ENCODE measurements at places on chromosomes 1 and 21.

- DNase-seq: no peak
Observed at GRCh38 chr1:230849451-230850224, 18.7 kb downstream of the C1orf198 start.

- no peak for DNase-seq
Observed at GRCh38 chr1:100699744-100700143, 19.8 kb upstream of the VCAM1 start.

DNA sequence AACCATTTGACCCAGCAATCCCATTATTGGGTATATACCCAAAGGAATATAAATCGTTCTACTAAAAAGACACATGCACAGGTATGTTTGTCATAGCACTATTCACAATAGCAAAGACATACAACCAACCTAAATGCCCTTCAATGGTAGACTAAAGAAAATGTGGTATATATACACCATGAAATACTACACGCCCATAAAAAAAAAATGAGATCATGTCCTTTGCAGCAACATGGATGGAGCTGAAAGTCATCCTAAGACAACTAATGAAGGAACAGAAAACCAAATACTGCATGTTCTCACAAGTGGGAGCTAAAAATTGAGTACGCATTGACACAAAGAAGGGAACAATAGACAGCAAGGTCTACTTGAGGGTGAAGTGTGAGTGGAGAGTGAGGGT is 72.0 kb downstream of the EIF4G3 start:
- DNase-seq: no peak

GRCh38 chr1:24199291-24199900 is 12.3 kb upstream of the IFNLR1 start:
- no peak for DNase-seq

DNA sequence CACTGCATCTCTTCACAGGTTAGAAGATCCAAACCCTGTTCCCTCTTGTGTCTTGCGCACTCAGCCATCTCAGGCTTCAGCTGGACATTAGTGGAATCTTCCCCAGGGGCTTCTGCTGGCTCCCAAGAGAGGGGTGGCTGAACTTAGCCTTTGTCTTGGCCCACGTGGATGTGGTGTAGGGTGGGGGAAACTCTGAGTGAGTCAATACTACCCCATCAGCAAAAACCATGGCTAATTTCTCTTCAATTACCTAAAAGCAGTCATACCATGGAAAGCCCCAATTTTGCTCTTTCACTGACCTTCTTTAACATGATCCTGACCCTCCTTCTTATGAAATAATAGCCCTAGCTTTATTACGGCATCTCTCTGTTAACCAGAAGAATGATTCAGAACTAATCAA is 72.5 kb upstream of the RAB3GAP2 start:
- no peak for DNase-seq

- DNase-seq: no peak
Observed at GRCh38 chr1:25624156-25624555, 7.6 kb downstream of the MAN1C1 start.

DNA sequence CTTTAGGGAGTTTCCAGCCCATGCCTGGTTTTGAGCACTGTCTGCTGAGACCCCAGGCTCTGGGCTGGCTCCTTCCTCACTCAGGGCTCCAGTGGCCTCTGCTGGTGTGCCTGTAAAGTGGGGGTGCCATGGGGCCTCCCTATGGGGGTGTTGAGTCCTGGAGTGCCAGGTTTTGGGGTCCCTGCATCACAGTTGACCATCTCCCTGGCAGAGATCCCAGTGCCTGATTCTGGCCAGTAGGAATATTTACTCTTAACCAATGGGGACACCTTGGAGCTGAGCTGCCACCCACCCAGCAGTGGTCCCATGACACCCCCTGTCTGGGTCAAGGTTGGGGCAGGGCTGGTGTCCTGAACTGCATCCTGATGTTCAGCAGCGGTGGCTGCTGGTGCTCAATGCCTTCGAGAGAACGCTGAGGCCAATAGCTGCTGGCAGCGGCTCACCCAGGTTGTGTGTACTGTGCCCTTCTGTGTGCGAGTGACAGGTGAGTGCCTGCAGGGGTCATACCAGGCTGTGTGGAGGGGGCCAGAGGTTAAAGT is 9.6 kb upstream of the ZNF669 start:
- no peak for DNase-seq

- no peak for DNase-seq
Observed at GRCh38 chr1:52364235-52364839, 1.7 kb downstream of the CC2D1B start.

- DNase-seq: no peak
Observed at GRCh38 chr1:161902182-161902581, 121.5 kb downstream of the OLFML2B start.

DNA sequence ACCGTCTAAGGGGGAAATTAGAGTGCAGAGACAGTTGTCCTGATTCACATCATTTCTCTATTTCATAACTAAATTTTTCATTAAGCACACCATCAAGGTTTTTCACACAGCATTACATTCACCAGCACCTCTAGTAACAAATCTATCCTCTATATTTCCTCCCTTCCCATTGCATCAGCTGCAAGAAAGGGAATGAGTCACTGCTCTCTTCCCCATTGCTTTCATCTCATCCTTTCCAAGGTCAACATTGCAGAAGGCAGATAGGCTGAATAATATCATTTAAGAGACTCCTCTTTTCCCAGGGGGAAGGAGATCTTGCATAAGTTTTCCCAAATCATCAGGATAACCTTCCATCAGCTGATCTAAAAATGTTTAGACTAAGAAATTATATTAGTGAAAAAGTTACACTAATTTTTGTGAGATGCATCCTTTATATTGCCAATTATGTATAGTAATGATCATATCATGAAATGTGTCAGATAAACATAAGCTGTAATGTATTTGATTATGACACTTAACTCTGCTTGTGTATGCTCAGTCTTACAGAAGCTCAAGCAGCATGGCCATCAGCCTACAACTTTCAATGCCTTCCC is 4.3 kb downstream of the INTS7 start:
- no peak for DNase-seq

DNA sequence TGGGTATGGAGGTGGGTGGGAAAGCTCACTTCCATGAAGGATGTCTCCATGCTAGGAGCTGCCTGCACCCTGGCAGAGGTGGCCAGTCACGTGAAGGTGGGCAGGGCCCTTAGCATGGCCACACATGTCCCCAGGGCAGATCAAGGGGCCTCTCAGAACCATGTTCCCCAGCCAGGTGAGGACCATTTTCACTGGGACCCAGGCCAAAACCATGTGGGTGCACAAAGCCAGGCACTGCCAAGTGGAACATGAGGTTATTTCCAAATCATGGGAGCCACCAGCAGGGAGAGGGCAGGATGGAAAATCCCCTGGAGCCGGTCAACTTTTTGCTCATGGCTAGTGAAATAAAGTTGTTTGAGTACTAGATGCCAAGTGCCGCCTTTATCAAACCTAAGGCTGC is 9.7 kb downstream of the ZNF692 start:
- no peak for DNase-seq

DNA sequence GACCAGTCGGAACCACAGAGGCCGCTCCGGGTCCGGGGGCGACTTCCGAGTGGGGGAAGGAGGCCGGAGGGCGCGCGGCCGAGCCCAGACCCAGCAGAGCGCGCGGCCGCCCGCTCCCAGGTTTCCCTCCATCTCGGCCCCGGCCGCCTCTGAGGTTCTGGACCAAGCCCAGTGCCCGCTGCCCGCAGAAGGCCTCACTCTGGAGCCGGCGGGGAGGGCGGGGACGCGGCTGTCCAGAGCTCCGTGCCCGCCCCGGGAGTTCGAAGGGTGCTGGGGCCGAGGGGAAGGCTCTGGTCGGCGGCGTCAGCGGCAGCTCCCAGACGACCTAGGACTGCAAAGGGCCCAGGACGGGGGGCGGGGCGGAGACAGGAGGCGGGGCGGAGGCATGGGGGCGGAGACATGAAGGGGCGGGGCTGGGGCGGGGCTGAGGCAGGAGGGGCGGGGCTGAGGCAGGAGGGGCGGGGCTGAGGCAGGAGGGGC is 48.0 kb upstream of the SLC19A1 start:
- no peak for DNase-seq

DNA sequence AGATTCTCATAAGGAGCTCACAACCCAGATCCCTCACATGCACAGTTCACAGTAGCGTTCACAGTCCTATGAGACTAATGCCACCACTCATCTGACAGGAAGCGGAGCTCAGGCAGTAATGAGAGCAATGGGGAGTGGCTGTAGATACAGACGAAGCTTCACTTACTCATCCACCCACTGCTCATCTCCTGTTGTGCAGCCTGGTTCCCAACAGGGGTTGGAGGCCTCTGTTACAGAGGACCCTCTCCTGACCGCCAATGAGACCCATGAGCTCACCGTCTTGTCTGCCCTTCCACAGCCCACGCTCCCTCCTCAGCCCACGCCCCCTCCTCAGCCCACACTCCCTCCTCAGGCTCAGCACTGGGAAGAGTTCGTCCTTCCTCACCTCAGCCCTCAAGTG is 39.6 kb downstream of the RSPH1 start:
- DNase-seq: no peak

- DNase-seq: no peak
Observed at GRCh38 chr1:160911925-160912324, 26.9 kb upstream of the ITLN1 start.

- no peak for DNase-seq
Observed at GRCh38 chr1:101873672-101874071, 123.1 kb downstream of the OLFM3 start.

- no peak for DNase-seq
Observed at GRCh38 chr1:11357276-11357675, 84.3 kb downstream of the UBIAD1 start.

- DNase-seq: no peak
Observed at GRCh38 chr1:243970077-243970476, 81.0 kb upstream of the ZBTB18 start.

GRCh38 chr21:45618287-45618686 is 25.2 kb upstream of the PCBP3 start:
- DNase-seq: no peak

DNA sequence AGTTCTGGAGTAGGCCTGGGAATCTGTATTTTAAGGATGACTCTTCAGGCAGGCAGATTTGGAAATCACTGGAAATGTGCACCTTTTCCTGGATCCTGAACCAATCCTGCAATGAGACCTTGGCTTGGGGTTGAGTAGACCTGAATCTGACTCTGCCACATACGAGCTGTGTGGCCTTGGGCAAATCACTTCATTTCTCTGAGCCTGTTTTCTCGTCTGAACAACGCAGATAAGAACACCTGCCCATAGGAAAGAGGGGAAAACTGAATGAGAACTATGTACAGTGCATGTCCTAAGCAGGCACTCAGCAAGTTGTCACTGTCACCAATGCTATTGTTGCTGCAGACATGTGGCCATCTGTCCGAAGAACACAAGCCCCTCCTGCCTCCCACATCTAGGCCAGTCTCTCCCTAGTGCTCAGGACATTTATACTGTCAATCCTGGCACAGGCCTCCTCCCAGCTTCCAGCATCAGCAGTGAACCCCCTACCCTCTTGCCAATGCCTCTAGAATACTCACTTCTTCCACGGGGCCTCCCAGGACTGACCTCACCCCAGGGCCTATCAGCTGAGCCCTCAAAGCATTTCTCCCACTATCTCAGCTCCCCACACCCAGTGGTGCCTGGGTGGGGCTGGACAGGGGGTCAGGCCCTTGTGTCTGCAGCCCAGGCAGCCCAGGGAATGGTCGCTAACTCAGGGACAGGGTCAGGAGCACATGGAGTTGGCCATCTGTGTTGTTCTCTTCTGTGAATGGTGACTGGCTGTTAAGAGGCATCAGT is 88.8 kb upstream of the ZBTB40 start:
- DNase-seq: no peak

GRCh38 chr1:13830170-13830569 is 130.2 kb downstream of the PRDM2 start:
- no peak for DNase-seq

- no peak for DNase-seq
Observed at GRCh38 chr1:3603571-3604467, 7.5 kb downstream of the MEGF6 start.

DNA sequence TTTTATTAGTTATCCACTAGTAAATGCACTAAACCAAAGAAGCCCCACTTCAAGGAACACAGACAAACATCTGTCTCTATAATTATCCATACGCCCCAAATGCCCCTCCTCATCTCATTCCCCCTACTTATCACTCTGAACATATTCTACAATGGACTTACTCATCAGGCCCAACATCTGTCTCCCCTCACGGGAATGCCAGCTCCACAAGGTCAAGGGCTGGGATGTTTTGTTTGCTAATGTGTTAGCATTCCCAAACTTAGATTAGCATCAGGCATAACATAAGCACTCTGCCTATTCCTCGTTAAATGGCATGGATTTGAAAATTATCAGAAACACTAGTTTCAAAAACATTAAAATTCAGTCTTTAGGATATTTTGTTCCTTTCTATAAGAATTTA is 279.5 kb downstream of the DSCAM start:
- no peak for DNase-seq

GRCh38 chr1:54289712-54290233 is 89.8 kb downstream of the MRPL37 start:
- DNase-seq: no peak

GRCh38 chr1:30452170-30452569 is 271.2 kb downstream of the MATN1 start:
- no peak for DNase-seq

DNA sequence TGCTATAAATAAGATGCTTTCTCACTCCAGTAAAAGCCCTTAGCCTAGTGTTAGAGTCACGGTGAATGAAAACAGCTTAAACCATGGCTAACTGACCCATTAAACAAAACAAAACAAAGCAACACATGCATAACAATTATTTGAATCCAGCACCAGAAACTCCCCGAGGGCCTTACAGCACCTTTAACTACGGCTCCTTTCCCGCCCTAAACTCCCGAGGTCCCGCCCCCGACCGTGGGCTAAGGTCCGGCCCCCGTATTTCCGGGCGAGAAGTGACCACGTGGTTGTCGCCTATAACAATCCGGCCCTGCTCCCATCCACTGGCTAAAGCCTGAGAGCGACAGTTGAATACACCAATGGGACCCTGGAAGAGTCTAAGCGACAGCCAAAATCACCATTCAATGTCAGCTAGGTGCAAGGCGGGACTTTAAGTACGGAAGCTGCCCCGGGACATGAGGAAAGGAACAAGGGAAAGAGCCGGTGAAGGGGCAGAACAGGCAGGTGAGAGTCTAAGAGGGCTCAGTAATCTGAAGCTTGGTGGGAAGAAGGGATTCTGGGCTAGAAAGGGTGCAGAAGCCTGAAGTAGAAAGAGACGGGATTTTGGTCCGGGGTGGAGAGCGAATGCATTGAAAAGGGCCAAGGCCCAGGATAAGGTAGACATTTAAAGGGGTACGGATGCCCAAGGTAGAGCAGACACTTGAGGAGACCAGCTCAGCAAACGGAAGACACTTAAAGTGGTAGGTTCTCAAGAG is at the start of gene FLAD1:
Gene FLAD1 (plus strand): TSS at position 448 of the 752 bp plus-strand sequence. CDS start 351 bp downstream, outside the sequence.
- DNase-seq: peak; percentile 99

- DNase-seq: no peak
Observed at GRCh38 chr1:172697534-172698002, 38.7 kb downstream of the FASLG start.

DNA sequence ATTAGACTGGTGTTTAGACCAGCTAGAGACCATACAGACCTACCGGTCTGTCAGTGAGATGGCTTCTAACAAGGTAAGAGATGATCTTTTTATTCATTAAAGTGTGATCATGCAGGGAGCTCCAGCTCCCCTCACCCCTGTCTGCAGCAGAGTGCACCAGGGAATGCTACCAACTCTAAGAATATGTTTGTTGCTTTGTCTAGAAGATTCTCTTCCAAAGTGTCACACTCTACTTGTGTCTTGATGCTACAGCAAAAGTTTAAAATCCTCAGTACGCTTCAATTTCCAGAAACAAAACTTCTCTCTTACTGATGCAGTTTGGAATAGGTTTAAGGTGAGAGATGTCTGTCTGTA is 201.4 kb upstream of the SGIP1 start:
- DNase-seq: no peak
